ENCODE measurements at places on chromosomes 13 and 19. TPM values are rescaled to one million over a fixed set of nuclear protein-coding genes. Genes with fewer than 3 reads are reported as not detected.

The KLK7 gene
- 0.13 TPM for total RNA-seq

The LILRA5 gene
- total RNA-seq: not detected

The ZNF578 gene
- not detected for total RNA-seq

GRCh38 chr13:113182046-113182445, 23.6 kb downstream of the PROZ start:
- DNase-seq: no peak

GRCh38 chr19:42683917-42684513, 56.3 kb downstream of the PSG3 start:
- peak; percentile 72 for DNase-seq

DNA sequence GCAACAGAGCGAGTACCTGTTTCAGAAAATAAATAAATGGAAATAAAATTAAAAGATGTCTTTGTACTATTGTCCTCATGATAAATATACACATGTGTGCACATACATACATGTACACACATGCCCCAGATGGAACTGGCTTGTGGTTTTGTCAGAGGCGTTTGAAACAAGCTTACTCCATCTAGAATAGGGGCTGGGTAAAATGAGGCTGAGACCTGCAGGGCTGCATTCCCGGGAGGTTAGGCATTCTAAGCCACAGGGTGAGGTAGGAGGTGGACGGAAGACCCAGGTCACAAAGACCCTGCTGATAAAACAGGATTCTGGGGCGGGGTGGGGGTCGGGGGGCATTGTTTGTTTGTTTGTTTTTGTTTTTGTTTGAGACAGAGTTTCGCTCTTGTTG, 8.1 kb upstream of the SIN3B start:
- no peak for DNase-seq

DNA sequence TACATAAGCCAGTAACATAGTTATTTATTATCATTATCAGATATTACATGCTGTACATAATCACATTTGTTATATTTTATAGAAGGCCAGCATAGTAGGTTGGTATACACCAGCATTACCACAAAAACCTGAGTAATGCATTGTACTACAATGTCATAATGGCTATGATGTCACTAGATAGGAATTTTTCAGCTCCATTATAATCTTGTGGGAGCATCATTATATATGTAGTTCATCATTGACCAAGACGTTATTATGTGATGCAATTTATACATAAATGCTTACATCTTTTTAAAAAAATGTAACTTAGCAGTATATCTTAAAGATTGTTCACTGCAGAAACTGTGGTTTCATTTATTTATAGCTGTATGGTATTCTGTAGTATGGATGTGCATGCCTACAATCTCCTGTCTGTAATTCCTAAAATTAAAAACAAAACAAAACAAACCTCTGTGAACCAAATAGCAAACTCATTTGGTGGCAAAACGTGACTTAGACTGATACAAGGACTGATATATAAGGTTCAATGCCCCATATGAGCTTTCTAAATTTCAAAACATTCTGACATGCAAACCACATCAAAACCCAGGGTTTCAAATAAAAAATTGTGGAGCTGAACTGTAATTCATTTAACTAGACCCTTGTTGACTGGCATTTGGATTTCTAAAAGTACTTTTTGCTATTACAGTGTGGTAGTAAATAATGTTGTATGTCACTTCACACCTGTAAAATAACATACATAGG, 250.9 kb downstream of the DLEU7 start:
- no peak for DNase-seq

GRCh38 chr13:25225970-25226369, 53.9 kb upstream of the AMER2 start:
- DNase-seq: no peak

The DDX49 gene
- total RNA-seq: 69.4 TPM

DNA sequence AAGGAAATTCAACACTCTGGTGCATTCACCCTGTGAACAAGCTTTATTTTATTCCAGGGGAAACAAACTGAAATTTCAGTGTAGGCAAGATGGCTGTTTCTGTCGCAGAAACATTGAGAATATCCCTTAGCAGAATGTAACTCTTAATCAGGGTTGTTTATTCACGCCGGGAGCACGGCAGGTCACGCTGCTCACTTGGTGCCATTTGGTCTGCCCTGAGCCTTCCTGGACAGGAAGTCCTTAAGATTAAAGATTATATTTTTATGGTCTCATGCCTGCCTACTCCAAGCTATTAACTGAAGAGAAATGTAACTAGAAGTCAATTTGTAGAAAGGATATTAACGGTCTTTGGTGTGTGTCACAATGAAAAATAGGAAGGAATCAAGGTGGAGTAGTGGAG, 185.3 kb upstream of the ARGLU1 start:
- DNase-seq: peak; percentile 36

GRCh38 chr19:10027158-10027997, 14.1 kb downstream of the RDH8 start:
- peak; percentile 90 for DNase-seq

DNA sequence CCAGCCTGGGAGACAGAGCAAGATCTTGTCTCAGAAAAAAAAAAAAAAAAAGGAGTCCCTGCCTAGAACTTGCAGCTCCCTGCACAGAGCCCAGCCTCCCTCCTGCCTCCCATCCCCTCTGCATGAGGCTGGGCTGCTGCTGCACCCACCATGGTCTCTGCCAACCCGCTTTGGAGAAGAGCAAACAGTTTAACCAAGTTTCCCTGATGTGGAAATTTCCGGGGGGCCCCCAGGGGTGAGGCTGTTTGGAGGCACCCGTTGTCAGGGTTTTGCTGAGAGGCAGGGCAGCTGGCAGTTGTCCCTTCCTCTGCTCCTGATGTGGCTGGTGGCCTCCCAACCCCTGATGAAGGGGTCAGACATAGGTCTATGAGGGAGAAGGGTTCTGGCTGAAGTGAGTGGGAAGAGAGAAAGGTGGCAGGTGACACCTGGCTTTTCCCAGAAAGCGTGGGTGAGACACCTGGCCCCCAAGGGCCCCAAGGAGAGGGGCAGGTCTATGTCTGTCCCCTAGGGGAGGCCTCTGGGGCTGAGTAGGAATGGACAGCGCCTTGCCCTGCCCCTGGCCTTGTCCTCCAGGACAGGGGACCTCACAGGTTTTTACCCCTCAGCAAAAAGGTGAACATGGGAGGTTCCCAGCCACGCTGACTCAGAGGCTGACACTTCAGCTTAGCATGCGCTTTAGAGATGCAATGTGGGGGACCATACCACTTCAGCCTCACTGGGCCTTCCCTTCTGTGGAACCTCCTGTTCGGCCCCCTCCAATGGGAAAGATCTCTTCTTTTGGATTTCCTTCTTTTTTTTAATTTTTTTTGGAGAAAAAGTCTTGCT, 5.5 kb downstream of the LRP3 start:
- no peak for DNase-seq
